Stimulated activated CD8-positive, alpha-beta memory T cell treated with anti-CD3 and anti-CD28 coated beads, Interleukin-4, amount 100 ng/mL, for 1 hour (primary cell): ENCODE measurements at places on chromosomes 4 and X.

DNA sequence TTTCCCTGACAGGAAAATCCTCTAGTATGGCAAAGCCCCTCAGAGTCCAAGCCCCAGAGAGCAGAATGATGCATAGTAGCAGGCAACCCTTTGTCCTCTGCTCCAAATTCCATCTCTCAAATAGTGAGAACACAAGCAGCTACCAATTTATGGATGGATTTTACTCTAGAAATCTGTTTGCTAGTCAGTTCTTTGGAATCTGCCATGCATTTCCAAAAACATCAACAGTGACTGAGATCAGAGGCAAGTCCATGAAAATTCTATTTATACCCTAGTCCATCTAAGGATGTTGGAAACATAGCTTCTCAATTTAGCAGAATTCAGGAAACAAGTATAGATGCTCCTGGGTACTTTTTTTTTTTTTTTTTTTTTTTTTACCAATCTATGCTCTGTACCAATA lies 10.0 kb upstream of the CC2D2A start:
- DNase-seq: no peak

- no peak for DNase-seq
Measured at GRCh38 chr4:15443371-15444160, 15.7 kb downstream of the C1QTNF7 start.

DNA sequence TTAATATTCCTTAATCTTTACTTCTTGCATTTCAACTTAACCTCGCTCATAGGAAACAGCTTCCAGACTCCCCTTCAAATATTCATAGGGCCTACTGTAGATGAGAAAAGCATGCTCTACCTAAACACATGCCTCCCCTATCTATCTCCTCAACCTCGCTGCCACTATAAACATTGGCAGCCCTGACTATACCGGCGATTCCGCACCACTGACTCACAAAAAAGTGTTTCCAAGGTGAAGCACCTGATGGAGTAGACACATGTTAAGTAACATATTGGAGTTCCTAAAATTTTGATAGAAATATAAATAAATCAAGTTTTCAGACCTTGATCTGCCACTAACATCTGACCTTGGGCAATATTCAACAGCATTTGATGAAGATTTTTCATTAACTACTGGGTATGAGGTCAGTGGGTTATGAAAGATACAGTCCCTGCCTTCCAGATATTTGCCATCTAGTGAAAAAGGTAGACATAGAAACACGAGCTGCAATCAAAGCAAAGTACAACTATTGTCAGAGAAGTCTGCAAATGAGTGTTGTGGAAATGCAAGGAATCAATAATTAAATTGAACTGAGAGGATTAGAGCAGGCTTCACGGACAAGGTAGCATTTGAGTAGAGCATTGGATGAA lies 184.2 kb downstream of the MAML3 start:
- no peak for DNase-seq

DNA sequence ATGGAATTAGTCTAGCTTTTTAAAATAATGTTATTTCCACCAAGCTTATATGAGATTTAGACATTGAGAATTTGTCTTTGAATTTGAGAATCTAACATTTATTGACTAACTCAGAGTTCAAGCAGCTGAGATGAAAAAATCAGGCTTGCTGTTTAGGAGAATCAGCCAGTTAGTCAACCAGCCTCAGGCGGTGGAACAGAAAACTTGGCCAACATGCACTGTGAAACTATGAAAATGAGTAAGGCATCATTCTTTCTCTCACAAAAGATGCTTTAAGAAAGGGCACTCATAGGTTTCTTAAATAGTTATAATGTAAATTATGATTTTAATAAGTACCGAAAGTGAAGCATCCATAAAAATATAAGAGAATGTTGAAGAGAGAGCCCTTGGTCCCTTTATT lies 84.2 kb downstream of the NFKB1 start:
- DNase-seq: no peak

GRCh38 chr4:147693218-147693617 lies 9.3 kb upstream of the PRMT9 start:
- no peak for DNase-seq

DNA sequence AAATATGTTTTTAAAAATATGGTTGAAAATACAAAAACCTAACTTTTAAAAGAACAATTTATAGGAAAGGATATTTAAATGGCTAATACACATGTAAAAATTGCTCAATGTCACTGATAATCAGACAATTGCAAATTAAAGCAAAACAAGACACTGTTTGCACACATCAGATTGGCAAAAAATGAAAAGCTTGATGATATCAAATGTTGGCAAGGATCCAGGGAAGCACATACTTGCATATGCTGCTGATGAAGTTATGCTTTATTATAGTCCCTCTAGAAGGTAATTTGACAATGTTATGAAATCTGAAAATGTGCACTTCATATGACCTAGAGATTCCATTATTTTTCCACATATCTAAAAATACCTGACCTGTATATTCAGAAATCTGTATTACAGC lies 45.7 kb upstream of the EPGN start:
- no peak for DNase-seq

DNA sequence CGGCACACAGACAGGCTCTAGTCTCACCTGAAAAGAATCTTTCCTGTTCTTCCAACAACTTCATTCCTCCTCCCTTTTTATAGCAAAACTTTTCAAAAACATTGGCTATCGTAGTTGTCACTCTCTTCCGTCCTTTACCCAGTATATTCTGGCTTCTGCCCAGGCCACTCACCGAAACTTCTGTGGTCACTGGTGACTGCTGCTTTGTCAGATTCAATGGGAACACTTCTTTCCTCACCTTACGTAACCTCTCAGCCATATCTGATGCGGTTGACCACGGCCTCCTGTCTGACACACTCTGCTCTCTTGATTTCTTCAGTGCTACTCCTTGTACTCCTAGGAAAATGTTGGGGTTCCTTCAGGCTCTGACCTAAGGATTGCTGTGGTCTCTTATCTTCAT lies 9.2 kb upstream of the RNF150 start:
- no peak for DNase-seq

- DNase-seq: no peak
Measured at GRCh38 chr4:101419336-101420135, 72.2 kb upstream of the PPP3CA start.

DNA sequence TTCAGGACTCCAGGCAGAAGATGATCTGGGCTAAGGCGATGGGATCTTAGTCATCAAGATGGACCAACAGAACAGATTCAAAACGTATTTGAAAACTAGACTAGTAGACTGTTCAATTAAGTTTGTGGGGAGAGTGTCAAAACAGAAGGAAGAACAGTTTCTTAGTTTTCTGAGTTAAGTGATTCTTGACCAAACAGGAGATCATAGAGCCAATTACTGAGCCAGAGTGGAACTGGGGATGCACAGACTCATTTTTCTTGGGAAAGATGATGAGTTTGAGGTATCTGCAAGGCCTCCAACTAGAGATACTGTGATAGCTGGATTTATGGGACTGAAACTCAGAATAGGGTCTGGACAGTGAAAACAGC lies 119.5 kb downstream of the REELD1 start:
- DNase-seq: no peak

DNA sequence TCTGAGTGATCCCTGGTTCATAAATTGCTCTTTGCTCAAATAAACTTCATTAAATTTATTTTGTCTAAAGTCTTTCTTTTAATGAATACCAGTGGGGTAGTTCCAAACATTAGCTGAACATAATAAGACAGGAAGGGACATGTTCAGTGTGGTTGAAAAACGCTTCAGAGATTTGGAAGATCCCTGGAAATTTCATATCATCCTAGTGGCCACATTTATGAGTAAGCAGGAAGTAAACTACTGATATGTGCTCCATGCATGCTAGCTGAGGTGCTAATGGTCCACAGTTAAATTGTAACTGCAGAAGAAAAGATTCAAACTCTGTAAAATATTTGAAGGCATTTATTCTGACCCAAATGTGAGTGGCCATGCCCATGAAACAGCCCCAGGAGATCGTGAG lies 1328.7 kb downstream of the ADGRL3 start:
- DNase-seq: no peak

DNA sequence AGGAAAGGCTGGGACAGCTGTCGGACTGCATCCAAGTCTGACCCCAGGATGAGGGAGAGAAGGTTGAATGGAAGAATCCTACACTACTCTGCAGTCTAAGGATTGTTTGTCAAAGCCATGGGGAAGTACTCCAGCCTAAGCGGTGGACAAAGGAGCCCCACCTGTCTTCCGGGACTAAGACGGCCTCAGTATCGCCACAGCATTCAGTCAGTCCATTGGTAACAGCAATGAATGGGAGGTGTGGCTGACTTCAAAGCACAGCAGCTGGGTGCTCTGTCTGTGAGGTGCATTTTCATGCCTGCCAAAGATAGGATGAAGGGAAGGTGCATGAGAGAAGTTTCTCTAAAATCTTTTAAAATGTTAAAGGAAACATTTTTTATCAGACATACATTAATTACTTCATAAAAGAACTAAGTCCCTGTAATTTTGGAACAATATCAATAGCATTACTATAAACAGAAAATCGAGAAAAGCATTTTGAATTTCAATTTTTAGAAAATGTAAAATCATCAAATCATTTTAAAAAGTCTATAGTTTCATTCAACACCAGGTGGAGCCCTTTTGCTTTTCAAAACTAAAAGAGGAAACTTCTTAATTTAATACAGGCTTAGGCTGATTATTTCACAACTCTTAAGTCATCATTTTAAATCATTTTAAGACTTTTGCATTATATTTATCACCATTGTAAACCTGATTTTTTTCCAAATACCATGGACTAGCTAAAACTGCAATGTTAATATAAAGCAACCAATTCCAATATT lies 27.6 kb upstream of the INTU start:
- no peak for DNase-seq

GRCh38 chrX:125646195-125646594 lies 326.5 kb downstream of the TEX13C start:
- no peak for DNase-seq

DNA sequence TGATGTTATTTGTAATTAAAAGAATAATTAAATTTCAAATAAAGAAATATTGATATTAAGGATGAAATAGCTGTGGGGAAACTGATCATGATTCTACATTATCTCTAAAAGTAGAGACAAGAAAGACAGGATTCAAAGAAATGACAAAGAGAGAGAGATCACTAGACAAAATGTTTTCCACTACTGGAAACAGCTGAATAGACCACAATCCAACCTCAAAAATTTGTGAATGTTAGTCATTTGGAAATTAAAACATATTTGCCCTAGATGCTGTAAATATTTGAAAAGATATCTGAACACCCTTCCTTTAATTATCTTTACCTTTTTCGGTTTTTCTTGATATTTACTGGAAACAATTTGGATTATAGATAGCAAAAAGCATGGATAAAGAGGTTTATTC lies 414.9 kb downstream of the CENPC start:
- no peak for DNase-seq

GRCh38 chrX:13940671-13941070 lies 89.0 kb downstream of the GEMIN8 start:
- DNase-seq: no peak

DNA sequence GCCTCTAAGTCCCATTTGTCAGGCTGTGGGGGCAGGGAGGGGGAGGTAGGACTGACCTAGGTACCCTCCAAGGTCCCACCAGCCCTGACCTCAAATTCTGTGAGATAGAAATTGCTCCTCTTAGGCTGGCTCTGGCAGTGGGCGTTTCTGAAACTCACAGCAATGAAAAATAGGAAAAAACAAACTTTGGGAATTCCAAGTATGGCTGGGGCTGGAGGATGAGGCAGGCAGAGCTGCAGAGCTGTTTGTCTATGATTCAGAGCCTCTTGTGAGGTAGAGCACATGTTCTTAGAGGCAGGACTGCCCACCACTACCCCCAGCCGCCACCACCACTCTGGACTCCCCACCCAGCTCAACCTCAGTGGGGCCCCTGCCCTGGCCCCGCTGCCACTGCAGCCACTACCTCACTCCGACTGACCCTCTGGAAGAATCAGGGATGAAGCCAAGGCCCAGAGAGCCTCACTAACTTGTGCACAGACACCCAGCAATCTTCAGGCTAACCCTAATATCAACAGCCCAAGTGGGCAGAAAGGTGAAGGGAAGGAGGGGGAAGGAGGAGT lies 98.2 kb downstream of the PJA1 start:
- no peak for DNase-seq

DNA sequence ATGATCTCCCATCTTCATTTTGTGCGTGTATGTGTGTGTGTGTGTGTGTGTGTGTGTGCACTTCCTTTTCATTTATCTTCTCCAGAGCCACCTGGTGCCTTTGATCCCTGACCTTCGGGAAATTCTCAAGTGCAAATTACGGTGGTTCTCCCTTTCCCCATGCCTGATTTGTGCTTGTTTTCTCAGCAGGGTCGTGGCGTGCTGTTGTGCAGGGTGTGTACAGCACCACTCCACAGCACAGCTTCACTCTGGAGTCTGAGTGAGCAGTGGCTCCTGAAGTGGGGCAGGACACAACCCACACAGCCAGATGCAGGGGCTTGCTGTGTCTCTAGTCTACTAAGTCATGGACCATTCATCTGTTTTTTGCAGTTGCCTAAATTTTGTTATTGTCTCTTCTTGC lies 114.2 kb upstream of the TBC1D9 start:
- no peak for DNase-seq

GRCh38 chr4:72207196-72207595 lies 175.4 kb downstream of the NPFFR2 start:
- DNase-seq: no peak

- DNase-seq: no peak
Measured at GRCh38 chr4:123749383-123749782, 352.8 kb downstream of the SPRY1 start.

- no peak for DNase-seq
Measured at GRCh38 chrX:155435744-155436112, 22.7 kb downstream of the F8A3 start.

DNA sequence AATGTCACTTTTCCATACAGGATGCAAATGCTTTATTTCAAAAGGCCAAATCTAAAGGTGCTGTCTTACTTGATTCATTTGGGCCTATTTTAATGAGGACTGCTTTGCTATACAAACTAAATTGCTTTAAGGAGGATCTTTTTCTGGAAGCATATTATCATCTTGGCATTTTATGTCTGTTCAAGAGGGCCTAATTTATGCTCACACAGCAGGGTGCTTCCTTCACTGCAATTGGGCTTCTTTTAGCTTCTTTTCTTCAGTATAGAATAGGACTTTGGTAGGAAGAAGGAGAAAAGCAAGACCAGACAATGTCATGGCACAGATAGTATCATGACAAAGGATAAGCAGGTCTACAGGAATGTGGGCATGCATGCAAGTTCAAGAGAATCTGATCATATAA lies 222.4 kb upstream of the ANKRD50 start:
- DNase-seq: no peak

DNA sequence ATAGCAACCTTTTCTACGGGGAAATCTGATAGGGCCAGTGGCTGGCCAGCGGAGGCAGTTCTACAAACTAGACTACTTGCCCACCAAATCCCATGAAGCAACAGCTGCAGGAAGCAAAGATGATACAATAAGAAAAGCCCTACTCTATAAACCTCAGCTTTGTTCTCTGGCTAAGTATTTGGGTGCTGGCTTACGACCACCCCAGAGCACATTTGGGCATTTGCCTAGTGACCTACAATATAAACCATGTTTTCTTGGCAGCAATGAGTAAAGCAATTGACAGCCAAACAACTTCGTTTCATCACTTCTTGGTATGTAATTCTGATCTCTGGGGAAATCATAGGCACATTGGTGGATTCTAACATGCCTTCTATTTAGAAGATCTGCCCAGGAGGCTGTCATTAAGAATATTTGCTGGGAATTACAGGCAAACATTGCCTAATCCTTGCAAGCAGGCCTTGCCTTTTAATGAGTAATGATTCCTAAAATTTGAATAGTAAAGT lies 7.5 kb upstream of the LHFPL1 start:
- DNase-seq: no peak

GRCh38 chr4:32768664-32769389 lies 2048.7 kb downstream of the PCDH7 start:
- DNase-seq: no peak
